ENCODE measurements at places on chromosomes 4 and X. TPM values are rescaled to one million over a fixed set of nuclear protein-coding genes. Genes with fewer than 3 reads are reported as not detected.

The SUPT20HL2 gene
- total RNA-seq: not detected

- DNase-seq: no peak
These were observed 979 bp downstream of the EFNB1 start for GRCh38 chrX:68829582-68830418.

The NHSL2 gene
- not detected for total RNA-seq

GRCh38 chrX:20217271-20217670, 49.4 kb downstream of the RPS6KA3 start:
- DNase-seq: no peak

DNA sequence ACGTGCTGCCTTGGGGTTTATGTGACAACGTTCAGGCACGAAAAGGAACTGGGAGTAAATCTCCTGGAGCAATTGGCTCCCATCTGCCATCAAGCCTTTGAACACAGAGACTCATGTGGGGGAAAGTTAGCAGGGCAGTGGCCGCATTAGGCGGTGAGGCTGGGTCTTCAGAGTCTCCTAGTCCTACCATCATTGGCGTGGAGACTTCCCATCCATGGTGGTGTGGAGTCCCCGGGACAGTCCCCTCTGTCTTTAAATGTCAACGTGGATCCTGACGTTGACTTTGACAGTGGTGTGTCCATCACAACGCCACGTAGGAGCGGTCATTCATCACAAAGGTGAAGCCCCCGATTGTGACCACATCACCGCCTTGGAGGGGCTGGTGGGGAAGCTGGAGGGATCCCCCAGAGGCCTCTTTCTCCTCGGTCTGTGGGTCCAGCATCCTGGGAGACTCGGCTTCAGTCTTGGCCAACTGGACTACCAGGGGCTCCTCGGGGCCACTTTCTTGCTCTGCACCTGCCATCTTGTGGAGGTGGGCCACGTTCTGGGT, 21.8 kb downstream of the CRLF2 start:
- DNase-seq: no peak

The FGFR3 gene
- total RNA-seq: not detected

- DNase-seq: no peak
These were observed 24.9 kb upstream of the GPC4 start for GRCh38 chrX:133440081-133440796.

DNA sequence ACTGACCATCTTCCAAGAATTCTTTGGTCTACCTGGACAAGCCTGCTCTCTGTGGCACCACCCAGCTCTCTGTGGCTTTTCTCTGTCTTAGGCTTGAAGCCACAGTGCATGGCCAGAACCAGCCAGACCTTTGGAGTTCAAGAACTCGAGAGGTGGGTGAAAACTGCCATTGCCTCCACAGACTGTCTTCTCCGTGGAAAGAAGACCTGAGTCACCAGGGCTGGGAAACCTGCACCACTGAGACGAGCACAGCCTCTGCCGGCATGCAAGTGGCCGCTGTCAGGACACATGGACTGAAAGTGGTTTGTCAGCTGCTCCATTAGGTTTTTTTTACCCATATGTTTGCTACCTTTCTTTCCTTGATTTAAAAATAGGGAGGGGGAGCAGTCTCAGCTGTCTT, 74.5 kb downstream of the MGST2 start:
- DNase-seq: no peak

The LRP2BP gene
- 0.26 TPM for total RNA-seq

All from Karpas-422 (cell line).